MG63 (cell line): ENCODE measurements at places on chromosomes 7 and 10. TPM values are rescaled to one million over a fixed set of nuclear protein-coding genes. Genes with fewer than 3 reads are reported as not detected.

GRCh38 chr10:100350914-100351485 is 4.0 kb downstream of the SCD start:
- DNase-seq = no peak

GRCh38 chr7:146791344-146792285 is 675.0 kb downstream of the CNTNAP2 start:
- DNase-seq = no peak

DNA sequence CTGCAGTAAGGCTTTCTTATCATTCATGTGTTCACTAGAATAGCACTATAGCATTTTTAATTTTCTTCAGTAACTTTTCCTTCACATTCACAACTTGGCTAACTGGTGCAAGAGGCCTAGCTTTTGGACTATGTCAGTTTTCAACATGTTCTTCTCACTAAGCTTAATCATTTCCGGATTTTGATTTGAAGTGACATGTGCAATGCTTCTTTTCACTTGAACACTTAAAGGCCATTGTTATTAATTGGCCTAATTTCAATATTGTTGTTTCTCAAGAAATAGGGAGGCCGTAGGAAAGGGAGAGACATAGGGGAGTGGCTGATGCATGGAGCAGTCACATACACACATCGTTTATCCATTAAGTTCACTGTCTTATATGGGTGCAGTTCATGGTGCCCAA is 151.2 kb upstream of the NFE2L3 start:
- DNase-seq = no peak

- DNase-seq = no peak
Measured at GRCh38 chr7:31000161-31000693, 36.5 kb downstream of the GHRHR start.

GRCh38 chr10:47288916-47289495 is 11.0 kb upstream of the GDF10 start:
- DNase-seq = no peak

GRCh38 chr10:103333934-103334520 is 16.9 kb downstream of the PCGF6 start:
- DNase-seq = no peak

GRCh38 chr10:12783293-12783692 is 218.2 kb downstream of the CCDC3 start:
- DNase-seq = no peak

- no peak for DNase-seq
Measured at GRCh38 chr10:5744849-5745248, 60.2 kb downstream of the TASOR2 start.

- no peak for DNase-seq
Measured at GRCh38 chr10:103969857-103970627, 3.1 kb downstream of the SLK start.

Gene C10orf62
- total RNA-seq = not detected in 2 replicates

Gene PON1
- total RNA-seq = not detected in 2 replicates

Gene USP6NL
- total RNA-seq = 4.0 and 7.0 TPM in 2 replicates

Gene CALHM3
- not detected in 2 replicates for total RNA-seq

Gene VIPR2
- not detected in 2 replicates for total RNA-seq

Gene TSPAN15
- total RNA-seq = 7.5 TPM in 2 replicates

Gene PPP1R17
- not detected in 2 replicates for total RNA-seq

Gene PRKAR2B
- 0.44 and 1.3 TPM in 2 replicates for total RNA-seq

Gene USP54
- 5.3 and 10.2 TPM in 2 replicates for total RNA-seq

Gene VWA2
- total RNA-seq = not detected in 2 replicates
